NCI-H510A treated with DMSO at 0.1 percent for 48 hours (cell line): ENCODE measurements at places on chromosomes 3 and 15.

- no peak for DNase-seq
These were observed 30.4 kb downstream of the UBE3A start for GRCh38 chr15:25408428-25408827.

DNA sequence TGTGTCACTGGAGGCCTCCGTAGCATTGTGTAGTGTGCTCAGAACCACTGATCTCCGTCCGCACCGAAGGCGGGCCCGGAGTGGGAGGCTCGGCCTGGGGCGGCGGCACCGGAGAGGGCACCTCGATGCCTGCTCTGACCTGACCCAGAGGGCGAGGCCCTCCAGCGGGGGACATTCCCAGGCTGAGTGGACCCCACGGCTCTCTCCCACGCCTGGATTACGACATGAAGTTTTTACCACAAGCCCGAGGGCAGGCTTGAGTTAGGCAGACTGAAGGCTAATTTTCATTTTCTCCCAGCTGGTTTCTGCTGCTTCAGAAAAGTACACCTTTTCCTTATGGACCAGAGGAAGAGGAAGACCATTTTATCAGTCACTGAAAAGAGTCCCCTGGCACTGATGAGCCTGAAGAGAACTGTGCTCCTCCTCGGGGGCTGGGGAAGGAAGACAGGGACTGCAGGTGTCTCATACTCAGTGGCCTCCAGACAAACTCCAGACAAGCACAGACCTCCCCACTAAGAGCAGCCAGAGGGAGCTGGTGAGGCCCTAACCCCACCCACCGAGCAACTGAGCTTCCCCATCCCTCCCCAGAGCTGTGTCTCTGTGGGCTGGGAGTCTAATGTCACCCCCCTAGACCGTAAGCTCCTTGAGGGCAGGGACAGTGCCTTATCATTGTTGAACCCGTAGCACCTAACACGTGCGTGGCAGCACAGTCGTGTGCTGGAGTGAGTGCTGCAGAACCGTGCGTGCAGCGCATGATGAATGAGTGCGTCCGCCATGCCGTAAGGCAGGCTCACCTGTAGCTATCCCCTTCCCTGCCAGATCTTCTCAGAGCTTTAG, 74.5 kb upstream of the BLM start:
- no peak for DNase-seq

- DNase-seq = no peak
These were observed 122.3 kb downstream of the ATP1B3 start for GRCh38 chr3:141998669-141999290.

- DNase-seq = peak; percentile 46
These were observed 4.4 kb upstream of the XIRP1 start for GRCh38 chr3:39196671-39197356.

GRCh38 chr3:148178503-148178902, 519.2 kb upstream of the AGTR1 start:
- DNase-seq = peak; percentile 34

DNA sequence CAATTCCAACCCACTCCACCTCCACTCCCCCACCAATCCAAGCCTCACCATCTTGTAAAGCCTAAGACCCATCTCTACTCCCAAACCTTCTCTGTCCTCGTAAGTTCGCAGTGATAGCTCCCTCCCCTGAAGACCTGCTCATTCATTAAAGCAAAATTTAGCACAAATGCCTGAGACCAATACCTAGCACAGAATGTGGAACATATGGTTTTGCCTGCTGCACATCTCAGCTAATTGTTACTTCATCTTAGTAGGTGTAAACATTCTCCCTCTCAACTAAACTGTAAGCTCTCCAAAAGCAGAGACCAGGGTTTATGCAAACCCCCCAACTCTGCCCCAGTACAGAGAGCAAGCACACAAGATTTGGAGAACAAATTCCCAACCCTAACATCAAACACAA, 20.5 kb downstream of the DCLK3 start:
- DNase-seq = no peak

DNA sequence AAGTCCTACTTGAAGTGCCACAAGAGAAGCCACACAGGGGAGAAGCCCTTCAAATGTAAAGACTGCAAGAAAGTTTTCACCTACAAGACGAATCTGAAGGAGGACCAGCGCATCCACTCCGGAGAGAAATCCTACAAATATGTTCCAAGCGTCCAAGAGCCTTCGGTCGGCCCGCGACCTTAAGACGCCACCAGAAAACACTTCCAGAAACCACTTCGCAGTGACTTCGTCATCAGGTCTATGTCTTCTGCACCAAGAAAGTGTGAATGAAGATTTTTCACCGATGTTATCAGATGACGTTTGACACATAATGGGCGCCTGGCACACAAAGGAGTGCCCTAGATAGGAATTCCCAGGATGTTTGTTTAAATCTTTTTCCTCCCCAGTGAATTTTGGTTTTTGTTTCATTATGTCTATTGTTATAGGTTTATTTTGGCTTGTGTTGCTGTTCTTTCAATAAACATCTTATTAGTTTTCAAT, 24.1 kb upstream of the ARPIN start:
- DNase-seq = no peak

- DNase-seq = no peak
These were observed 83.6 kb downstream of the AKAP13 start for GRCh38 chr15:85463976-85464375.

DNA sequence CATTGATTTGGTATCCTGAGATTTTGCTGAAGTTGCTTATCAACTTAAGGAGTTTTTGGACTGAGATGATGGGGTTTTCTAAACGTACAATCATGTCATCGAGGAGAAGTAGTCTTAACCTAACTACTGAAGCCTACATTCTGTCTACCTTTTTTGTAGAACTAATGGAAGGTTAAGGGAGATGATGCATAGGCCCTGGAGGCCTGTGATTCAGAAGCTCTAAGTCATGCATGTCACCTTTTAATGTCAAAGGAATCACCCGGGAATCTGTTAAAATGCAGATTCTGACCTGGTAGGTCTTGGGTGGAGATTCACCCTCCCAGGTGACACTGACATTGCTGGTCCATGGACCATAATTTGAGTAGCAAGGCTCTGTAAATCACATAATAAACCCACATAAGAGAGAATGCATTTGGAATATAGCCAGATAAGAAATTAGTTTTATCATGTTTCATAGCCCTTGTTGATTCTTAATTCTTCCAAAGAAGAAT, 64.9 kb downstream of the GHSR start:
- DNase-seq = no peak

DNA sequence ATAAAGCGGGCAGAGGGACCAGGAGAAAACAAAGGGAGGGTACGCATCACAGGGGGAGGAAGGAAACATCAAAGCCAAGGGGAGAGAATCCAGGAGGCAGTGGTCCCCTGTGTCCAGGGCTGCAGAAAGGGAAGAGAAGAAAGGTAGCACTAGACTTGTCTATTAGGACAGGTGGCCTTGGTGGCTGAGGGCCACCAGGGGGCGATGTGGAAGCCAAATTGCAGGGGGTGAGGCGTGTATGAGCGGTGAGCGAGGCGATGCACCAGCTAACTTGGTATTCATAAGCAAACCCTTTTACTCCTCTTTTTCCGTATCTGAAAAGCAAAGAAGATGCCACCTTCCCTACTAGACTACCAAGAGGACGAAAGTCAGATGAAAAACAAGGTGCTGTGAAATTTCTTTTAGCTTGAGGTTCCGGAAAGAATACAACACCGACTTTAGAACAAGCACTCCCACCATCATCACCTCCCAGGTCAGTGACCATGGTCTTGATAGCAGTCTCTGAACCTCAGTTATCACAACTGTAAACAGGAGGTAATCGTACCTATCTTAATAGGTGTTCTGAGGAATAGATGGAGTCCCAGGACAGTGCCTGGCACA, 654.4 kb upstream of the ADAMTS9 start:
- peak; percentile 3 for DNase-seq

DNA sequence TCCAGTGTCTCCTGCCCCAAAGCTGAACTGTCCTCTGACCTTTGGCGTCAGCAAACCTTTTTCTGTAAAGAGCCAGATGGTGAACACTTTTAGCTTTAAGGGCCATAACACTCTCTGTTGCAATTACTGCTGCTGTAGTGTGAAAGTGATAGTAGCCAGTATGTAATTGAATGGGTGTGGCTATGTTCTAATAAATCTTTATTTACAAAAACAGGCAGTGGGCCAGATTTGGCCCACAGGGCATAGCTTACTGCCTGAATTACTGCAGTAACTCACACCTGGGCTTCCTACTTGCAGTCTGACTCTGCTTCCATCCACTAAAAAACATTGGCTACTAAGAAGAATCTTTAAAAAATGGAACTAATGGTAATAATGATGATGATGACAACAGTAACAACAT, 68.0 kb upstream of the SLC6A11 start:
- no peak for DNase-seq

DNA sequence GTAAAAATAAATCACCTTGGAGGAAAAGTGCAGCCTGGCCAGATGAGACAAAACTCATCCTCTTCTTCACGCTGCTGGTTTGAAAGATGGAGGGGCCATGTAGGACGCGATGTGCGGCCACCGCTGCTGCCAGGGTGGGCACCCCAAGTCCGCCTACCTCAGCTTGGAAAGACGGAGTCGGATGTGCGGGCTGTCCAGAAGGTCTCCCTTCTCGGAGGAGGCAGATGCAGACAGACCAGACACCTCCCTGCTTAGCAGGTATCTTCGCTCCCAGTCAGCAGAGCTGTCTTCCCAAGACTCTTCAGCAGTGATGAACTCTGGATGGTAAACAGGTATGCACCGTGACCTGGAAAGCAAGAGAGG, 71.4 kb downstream of the OCA2 start:
- DNase-seq = no peak

GRCh38 chr15:88450125-88450798, 16.9 kb downstream of the MRPL46 start:
- DNase-seq = peak; percentile 42

DNA sequence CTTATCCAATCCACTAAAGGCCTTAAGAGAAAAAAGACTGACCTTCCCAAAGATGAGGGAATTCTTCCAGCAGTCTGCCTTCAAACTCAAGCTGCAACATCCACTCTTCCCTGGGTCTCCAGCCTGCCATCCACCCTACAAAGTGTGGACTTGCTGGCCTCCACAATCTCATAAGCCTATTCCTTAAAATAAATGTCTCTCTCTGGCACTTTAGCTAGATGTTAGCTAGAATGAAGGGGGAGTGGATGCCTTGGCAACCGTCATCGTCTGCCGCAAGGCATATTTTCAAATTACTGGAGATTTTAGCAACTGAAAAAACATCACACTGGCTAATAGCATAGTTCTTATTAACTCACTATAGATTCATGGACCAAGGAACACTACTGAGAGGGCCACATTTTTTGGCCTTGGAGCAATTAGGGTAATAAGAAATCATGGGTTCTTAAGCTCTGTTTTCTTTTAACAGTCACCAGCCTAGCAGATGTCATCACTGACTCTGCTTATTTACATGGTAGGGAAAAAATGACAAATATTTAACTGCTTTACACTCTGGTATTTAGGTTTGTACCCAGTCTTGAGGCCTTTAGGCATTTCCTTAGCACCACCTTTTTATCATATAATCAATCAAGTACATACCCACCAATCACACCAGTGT, 245.3 kb downstream of the MYRIP start:
- no peak for DNase-seq

GRCh38 chr3:74613521-74614106, 845 bp downstream of the CNTN3 start:
- peak; percentile 5 for DNase-seq

DNA sequence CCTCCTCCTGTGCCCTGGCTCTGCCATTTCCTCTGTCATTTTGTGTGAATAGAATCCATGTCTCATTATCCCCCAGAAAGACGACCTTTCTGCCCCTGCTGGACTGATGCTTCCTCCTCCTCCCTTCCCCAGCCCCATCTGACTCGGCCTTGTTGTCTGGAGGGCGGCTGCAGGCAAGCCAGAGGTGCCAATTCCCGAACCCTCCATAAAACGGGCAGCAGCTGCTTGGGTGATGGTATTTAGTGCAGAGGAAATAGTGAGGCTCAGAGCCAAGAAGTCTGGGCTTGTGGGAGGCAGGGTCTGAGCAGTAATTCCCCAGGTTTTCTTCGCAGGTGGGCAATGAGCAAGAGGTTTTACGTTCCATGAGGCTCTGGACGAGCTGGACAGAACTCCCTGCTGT, 71.2 kb downstream of the ITGA11 start:
- DNase-seq = no peak

DNA sequence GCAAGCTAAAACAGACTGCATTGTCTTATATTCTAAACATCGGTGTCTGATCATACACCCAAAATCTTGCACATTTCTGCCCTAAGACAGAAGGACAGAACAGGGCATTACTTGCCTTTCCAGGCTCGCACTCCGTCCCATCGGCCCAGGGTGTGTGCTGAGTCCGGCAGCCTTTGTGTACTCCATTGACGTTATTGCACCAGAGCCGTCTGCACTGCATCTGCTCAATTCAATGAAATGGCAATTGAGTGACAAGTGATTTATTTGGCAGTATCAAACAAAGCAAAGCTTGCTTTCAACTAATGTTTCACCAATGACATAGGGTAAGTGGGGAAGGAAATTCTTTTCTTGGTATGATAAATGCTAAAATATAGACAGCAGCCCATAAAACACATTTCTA, 40.0 kb downstream of the ADAMTS9 start:
- peak; percentile 16 for DNase-seq

DNA sequence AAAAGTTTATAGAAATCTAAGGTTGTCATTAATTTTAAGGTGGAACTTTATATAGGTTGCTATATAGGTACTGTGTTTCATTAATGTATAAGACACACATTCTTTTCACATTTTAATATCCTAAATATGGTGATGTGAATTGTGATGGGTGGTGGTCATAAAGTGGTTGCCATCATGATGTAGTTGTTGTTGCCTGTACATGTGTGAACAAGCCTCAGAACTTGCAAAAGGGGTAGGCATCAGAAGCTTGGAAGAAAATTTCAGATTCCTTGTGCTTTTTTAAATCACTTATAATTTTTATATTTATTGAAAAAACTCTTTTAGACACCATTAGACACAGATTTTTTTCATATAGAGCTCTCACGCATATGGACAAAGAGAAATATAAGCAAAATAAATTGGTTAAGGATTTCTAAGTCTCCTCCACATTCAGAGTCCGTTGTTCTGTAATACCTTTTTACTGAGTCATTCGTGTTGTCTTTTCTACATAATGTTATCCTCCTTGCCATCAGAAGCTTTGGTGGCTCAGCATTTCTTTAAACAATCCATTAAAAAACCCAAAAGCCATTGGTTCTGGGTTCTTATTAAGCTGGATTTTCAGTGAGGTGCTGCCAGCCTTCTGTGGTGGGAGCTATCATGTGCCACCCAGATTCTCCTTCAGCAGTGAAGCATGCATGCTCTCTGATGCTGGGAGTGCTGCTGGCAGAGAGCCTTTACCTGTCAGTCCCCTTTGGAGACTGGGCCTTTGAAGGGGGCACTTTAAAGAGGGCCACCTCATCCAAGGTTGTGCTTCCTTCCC, 140.4 kb upstream of the GALNT15 start:
- DNase-seq = no peak

DNA sequence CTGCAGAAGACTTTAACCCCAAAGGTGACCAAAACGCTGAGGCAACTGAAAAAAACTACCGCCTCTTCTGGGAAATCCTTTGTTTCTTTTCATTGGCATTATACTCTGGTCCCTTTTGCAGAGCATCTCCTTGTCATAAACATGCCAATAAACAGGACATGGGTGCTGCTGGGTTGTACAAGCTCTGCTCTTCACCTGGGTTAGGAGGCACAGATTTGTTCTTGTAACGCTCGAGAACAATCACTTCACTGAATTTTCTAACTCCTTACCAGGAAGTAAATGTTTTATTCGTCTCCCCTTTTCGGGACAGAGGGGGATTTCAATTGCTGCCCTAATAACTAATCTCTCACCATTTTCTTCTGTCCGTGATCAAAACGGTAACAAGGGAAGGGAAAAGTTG, 1.3 kb downstream of the PLCH1 start:
- peak; percentile 29 for DNase-seq

GRCh38 chr3:11282250-11283138, 10.3 kb downstream of the ATG7 start:
- DNase-seq = no peak

GRCh38 chr3:58952128-58952917, 97.5 kb downstream of the CFAP20DC start:
- DNase-seq = no peak
